ENCODE measurements at places on chromosomes 5 and 9.
A peak's percentile ranks its signal among the peaks of the same experiment; 100 is the strongest.

DNA sequence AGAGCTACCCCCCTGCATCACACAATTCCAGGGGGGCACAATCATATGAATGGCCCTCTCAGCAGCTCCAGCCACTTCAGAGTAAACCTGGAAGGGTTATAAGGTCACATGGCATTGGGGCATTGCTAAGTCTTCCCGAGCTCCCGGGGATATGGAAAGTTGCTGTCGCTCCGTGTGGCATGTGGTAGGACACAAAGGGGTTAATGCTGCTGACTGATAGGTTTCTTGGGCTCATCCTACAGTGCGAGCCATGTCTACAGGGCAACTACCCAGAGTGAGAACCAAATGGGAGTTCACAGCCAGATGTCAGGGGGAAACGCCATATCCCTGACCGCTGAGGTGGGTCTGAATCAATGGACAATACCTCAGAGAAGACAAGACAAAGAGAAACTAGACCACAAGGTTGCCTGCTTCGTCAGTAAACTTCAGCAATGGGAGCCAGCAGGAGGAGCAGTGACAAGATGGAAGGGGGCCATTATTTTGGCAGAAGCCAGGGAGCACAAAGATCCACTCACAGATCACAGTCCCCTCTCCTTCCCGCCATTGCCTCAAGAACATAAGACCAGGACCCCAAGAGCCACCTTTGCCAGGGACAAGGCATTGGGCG lies 52.4 kb upstream of the SHISAL2B start:
- DNase-seq = no peak

- DNase-seq = peak; percentile 54
Measured at GRCh38 chr9:592225-592624, 249.3 kb upstream of the DMRT1 start.

DNA sequence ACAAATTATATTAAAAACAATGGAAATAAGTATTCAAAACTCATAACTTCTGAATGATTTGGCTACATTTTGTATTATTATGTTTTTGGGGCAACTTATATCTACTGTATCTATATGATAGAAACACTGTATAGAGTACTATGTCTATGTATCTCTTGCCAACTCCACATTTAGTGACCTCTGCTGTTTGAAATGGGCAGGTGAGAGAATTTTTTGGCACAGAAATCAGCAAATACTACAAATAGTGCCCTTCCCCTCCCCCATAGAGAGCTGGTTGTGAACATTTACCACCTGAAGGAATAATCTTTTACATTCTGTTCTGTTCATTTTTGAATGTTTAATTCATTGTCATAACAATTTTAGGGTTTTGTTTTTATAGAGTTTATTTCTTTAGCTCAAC lies 545.3 kb downstream of the PDE4D start:
- DNase-seq = no peak

DNA sequence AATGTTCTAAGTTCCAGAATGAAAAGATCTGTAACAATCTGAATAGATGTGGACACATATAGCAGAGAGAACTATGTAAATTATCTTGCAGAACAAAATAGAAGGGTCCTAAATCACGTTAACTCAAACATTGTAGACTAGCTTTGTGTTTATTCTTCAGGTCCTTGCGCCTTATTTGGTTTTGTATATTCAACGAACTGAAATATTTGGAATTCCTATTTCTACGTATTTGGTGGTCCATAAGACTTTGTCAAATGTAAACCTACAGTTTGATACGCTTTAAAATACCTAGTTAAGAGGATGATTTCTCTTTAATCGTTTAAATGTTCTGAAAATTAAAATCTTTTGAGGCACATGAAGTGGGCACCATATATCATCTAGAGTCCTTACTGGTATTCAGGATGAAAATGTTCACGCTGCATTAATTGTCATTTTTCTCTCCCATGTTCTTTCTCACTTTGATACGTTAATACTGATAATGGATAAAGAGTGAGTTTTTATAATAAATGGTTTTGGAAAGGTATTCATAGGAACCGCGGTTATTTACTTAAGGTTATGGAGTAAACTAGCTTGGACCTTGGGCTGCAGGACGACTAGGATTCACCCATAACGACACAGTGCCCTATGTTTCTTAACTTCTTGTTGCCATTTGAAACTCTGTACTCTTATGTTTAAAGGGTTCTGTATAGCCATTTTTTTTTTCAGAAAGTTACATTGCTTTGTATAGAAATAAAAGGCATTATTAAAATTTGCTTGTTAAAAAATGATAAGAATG lies 45.3 kb downstream of the NDFIP1 start:
- DNase-seq = no peak

DNA sequence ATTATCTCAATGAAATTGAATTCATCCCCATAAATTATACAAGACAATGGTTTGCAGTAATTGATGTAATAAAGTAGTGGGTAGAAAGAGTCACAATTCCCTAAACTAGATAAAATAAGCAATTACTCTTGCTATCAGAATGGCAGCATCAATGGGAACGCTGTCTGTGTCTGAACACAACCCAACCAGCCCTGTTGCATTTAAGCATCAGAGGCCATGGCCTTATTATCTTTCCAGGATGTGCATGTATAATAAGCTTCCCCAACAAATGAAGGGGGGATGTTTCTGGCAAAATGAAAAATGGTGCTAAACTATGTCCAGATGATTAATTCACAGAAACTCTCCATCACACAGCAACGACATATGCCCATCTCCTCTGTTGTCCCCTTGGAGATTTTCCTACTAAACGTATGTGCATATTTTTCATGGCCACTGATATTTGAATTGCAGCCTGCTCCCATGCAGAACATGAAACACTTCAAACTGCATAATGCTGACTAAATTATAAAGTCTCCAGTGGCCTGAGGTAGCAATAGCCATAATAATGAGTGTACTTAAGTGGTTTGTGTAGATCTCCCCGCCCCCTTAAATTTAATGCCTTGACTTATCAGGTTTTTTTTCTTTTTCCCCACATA lies 306.9 kb upstream of the ADAMTS16 start:
- DNase-seq = no peak

GRCh38 chr5:68285851-68286611 lies 70.5 kb downstream of the PIK3R1 start:
- no peak for DNase-seq

GRCh38 chr9:2228132-2228531 lies 213.0 kb downstream of the SMARCA2 start:
- peak; percentile 25 for DNase-seq

DNA sequence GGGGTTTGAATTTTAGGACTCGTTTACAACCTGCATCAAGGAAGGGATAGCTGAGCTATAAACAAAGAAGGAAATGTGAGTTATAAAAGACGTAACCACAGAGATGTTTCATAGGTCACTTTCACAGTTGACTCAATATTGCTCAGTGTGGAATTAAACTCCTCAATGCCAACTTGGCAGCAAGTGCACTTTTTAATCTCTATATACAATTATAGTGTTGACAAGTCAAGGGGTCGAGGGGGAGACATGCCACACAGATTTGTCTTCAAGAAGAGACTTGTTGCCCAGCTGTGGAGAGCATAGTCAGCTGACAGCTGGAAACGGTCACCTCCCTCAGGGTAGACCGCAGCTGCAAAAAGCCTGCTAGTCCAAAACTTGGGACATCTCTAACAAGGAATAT lies 163.4 kb upstream of the DMAC1 start:
- DNase-seq = peak; percentile 13

GRCh38 chr9:70951749-70952727 lies 169.4 kb downstream of the TRPM3 start:
- no peak for DNase-seq

GRCh38 chr5:38613490-38613889 lies 57.0 kb upstream of the LIFR start:
- no peak for DNase-seq

DNA sequence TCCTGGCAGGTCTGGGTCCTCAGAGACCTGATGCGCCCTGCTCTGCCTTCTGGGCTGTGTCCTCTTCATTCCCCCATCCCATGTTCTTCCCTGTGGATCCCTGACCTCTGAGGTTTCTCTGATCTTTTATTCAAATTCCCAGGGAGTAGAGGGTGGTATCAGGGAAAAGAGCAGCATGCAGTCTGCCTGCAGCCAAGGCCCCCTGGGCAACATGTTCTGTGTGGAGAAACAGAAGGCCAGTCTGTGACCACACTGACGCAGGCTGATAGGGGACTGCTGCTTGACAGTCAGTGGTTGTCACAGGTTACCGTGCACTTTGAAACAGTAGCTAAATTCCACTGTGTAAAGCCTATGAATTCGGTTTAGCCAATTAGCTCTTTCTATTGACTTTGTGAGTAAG lies 156.6 kb upstream of the IRX2 start:
- no peak for DNase-seq

GRCh38 chr9:34887841-34888240 lies 70.2 kb upstream of the PHF24 start:
- DNase-seq = no peak

- no peak for DNase-seq
Measured at GRCh38 chr9:4943346-4943745, 41.7 kb upstream of the JAK2 start.

DNA sequence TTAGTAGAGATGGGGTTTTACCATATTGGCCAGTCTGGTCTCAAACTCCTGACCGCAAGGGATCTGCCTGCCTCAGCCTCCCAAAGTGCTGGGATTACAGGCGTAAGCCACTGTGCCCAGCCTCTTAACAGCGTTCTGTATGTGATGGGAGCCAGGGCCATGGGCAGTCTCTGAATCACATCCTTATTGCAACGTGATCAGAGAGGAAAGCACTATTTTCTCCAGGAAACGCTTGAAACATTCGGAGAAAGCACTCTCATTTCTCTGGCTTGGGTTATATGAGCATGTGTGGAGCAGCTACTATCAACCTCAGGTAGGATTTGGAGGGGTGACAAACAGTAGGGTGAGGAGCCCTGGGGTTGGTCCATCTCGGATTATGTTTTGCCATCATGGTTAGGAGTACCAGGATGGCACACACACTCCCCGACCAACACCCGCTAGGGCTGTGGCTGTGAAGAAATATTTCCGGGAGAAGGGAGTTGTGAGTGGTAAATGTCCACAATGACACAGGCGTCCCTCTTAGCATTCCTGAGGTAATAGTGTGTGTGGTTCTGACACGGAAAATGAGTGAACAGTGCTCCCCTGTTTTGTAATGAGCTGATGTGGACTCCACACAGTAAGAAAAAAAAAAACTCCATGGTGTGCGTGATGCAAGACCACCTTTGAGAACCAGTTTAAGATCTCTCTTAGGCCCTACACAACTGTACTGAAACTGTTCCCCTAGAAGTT lies 406.2 kb upstream of the ZNF608 start:
- no peak for DNase-seq

DNA sequence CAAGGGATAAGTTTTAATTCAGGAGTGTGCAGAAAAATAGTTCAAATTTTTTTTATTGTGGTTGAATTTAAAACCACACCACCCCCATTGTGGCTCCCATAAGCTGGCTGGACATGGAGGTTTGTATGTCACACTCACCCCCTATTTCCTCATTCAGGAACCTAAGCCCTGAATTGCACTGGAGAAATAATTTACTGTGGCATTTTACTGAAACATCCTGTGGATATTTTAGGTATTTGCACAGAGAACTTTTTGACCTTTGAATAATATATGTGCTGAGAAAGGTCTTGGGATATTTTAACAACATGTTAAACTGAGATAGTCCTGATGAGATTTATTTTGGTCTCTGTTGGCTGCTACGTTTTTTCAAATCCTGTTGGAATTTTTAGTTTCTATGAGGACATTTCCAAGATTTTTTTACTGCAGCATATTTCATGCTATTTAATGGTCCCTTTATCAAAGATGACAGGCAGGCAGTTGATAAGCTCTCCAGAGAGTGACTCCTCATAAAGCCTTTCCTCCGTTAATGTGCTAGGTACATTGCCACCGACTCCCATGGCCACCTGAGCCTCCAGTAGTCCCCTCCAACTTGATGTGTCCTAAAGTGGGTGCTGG lies 51.2 kb upstream of the PALM2AKAP2 start:
- no peak for DNase-seq

DNA sequence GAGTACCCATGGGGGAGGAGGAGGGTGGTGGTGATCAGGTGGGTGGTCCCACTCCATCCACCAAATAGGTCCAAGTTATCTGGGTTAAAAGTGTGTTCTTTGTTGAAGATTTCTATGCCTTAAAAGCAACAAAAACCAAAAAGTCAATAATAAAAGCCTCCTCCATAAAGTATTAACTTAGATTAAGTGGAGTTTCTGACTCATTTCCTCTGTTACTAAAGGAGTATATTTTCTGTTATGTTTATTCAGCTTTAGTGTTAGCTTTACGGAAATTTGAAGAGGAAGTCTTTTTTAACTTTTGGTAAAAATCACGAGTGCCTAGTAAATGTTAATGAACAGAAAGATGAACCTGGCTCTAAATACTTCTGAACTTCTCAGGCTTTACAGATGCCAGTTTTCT lies 17.8 kb downstream of the FBXO38 start:
- DNase-seq = no peak

DNA sequence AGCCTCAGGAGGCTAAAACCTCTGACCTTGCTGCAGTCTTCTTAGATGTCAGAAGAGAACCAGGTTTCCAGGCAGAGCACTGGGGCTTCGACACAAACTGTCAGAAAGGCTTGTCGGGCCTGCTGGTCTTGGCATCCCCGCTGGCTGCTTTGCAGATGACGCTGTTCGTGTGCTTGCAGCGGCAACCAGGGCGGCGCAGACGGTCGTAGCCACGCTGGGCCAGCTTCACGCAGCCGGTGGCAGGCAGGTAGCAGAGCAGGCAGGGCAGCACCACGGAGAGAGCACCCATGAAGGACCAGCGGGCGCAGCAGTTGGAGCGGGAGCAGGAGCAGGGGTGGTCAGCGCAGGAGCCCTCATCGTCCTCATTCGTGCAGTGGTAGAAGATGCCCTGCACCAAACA lies 10.7 kb downstream of the SPRY4 start:
- no peak for DNase-seq

DNA sequence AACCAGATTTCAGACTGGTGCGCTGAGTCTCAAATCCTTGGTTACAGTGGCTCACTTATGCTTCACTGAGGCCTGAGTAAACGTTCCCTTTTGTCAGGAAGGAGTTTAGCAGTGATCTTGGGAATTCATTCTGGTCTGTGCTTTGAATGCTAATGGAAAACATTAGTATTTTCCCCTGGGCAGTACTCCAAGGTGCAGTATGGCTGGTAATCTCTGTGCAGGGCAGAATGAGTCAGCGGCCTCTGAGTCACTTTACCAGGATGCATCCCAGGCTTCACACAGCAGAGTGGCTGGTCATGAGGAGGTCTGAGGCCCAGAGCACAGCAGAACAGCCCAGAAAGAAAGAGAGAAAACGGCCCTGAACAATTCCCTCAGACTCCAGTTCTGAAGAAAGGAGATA lies 54.0 kb downstream of the PCA3 start:
- DNase-seq = peak; percentile 69

- DNase-seq = no peak
Measured at GRCh38 chr9:120212153-120212852, 367.7 kb downstream of the CDK5RAP2 start.

DNA sequence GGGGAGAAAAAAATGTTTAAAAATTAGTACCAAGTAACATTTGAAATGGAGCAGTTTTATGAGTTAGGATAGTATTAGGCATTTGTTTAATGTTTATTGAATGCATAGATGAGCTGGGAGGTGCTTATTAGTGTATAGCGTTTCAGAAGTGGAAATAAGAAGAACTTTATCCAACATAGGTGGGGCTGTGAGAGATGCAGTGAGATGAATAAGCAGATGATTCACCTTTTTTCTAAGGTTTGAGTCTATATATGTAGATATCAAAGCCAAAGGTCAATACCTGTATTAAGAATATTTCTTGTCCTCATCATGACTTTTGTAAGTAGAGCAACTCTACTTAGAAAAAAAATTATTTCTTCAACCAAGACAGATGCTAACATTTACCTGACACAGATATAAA lies 54.6 kb upstream of the POU4F3 start:
- DNase-seq = no peak

All from transverse colon (tissue), 4 donors.